ENCODE measurements at places on chromosomes 6 and 20.

DNA sequence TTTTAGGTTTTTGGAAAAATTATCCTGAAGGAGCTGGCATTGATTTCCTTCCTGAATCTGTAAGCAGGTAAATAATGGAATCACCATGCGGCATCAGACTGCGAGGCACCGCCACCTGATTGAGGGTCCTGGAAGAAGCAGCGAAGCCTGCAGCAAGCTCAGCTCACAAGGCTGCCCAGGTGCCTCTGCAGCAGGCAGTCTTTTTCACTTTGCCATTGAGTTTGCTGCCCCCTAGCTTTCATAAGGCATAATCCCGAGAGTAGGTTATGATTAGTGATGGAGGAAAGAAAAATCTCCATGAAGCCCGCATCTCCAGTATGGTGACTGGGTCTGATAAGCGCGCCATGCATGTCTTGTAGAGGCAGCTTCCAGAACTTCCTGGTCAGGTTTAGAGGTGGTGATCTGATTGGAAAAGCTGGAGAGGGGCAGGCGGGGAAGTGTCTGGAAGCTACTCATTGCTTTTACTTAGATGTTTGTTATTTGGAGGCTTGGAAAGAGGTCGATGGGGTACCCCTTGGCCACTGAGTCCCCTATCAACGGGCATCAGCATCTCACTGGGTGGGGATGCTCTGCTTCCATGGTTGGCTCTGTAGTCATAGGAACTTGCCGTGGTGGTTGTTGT lies 26.7 kb downstream of the IYD start:
- DNase-seq = no peak

- DNase-seq = no peak
Observed at GRCh38 chr6:108672641-108673040, 111.9 kb downstream of the FOXO3 start.

- no peak for DNase-seq
Observed at GRCh38 chr6:122872311-122872710, 83.3 kb downstream of the SMPDL3A start.

- DNase-seq = no peak
Observed at GRCh38 chr6:36142971-36143838, 12.9 kb downstream of the MAPK13 start.

GRCh38 chr20:17679941-17680835 lies 1.9 kb downstream of the RRBP1 start:
- DNase-seq = no peak

- no peak for DNase-seq
Observed at GRCh38 chr6:129632172-129632613, 77.8 kb downstream of the ARHGAP18 start.

- DNase-seq = peak; percentile 61
Observed at GRCh38 chr6:128520436-128521281, at the start of gene PTPRK. TSS of gene PTPRK (minus strand) at chr6:128520599. CDS start at chr6:128520358, 241 bp downstream.

DNA sequence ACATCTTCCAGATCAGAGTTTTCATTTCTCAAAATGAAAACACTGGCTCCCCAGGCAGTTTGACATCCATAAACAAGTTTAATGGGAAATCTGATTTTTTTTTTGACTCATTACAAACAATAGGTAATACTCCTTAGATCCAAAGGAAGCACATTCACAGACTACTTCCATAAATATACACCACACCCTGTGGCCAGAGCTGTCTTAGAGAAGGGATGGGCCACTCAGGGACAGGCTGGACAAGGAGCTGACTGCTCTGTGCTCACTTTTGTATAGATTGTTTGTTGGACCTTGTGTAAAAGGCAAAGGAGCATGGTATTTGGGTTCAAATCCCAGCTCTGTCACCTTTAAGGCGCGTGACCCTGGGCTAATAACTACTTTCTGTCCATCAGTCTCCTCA lies 12.8 kb upstream of the DDO start:
- DNase-seq = no peak

- no peak for DNase-seq
Observed at GRCh38 chr6:135141728-135142127, 39.4 kb upstream of the MYB start.
